Neural crest cell (in vitro differentiated cells): ENCODE measurements at places on chromosomes 2 and 18.

DNA sequence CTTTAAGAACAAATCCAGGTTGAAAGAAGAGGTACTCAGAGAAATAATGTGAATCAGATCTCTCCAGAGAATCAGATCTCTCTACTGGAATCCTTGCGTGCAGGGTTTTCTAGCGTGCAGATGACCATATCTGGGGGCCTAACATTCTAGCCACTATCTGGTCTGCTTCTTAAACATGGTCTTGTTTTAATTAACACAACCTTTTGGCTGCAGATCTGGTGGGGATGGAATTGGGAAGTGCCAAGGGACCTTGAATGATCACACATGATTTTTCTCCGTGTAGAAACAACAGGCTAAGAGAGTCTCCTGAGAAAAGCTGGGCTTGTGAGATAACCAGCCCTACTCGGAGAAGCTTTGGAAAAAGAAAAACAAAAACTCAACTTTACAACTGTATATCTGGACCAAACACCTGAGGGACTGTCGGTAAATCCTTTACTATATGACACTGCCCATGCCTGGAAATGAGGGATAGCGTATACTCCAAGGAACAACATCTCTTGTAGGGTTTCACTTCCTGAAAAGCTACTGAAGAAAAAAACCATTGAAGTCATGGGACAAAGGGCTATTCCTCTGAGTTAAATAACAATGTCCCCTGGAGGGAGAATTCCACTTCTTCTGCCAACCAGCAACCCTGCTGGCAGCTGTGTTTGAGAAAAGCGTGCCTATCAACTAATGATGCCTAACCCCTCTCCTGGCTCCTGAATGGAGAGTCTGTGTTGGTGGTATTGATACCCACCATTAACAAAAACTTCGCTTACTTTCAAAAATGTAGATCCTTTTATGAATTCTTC lies 171.0 kb upstream of the REV1 start:
- DNase-seq: no peak

DNA sequence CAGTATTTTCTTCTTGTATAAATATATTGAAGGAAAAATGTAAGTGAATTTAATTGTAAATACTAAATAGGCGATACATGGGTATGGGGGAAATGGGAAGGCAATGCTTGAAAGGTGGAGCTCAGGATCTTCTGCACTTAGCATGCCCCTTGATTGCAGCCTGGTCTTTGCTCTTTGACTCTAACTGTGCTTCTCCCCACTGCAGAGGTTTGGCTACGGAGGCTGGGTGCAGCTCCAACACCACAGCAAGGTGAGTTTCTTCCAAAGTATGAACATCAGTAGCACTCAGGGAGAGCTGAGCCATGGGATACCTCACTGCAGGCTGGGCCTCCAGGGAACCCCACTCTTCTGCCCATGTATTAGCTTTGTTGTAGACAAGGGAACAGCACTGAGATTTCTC lies 6.6 kb downstream of the ACMSD start:
- no peak for DNase-seq

DNA sequence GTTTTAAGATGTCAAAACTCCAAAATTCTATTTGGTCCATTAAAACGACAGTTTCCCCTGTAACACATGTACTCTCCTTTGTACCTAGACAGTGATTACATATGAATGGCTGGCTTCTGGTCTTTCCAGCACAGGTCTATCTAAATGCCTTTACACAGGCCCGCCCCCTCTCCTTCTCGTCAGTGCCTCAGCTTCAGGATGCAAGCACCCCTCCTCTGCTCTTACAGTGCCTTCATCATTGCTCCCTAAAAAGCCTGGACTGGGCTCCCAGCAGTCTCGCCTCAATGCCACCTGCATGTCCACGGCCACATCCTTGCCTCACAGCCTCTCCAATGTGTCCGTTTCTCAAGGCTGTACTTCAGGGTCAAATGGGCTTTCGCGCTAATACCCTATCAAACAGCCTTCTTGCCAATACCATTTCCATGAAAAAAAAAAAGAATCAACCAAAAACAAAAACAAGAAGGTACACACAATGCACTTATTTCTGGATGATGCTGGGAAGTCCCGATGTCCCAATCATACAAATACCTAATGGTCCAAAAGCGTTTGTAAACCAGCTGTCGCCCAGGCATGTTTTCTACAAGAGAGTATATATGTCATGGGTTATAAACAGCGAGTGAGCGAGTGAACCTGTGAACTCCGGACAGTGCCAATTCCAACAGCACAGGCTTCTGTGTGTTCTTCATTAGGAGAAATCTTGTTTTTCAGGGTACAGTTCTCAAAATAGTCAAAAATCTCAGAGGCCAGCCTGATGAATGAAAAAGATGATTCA lies 77.2 kb downstream of the EIPR1 start:
- no peak for DNase-seq

- DNase-seq: no peak
These were observed 425.7 kb downstream of the LRATD1 start for GRCh38 chr2:15058015-15058720.

DNA sequence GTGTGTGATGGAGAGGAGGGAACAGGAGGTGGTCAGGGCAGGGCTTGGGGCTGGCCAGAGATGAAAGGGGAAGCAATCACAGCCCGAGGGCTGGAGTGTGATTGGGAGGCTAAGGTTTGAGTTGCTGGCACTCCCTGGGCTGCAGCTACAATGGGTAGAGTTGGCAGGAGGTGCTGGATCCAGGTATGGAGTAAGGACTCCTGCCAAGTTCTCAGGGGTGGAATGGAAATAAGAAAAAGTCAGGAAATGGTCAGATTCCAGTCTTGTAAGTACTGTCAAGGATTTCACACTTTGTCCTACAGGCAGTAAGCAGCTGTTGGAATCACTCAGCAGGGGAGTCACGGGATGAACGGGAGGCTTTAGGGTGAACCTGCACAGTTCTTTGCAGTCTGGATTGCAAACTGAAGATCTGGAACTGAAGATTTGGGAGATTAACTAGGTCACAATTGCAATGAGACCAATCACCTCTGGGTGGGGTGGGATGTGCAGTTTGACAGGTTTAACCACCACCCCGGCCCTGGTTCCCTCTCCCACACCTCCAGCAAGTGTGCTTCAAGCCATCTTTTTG lies 10.9 kb upstream of the INPP5D start:
- DNase-seq: no peak

- no peak for DNase-seq
These were observed 301.7 kb downstream of the KCNS3 start for GRCh38 chr2:18180031-18180610.

DNA sequence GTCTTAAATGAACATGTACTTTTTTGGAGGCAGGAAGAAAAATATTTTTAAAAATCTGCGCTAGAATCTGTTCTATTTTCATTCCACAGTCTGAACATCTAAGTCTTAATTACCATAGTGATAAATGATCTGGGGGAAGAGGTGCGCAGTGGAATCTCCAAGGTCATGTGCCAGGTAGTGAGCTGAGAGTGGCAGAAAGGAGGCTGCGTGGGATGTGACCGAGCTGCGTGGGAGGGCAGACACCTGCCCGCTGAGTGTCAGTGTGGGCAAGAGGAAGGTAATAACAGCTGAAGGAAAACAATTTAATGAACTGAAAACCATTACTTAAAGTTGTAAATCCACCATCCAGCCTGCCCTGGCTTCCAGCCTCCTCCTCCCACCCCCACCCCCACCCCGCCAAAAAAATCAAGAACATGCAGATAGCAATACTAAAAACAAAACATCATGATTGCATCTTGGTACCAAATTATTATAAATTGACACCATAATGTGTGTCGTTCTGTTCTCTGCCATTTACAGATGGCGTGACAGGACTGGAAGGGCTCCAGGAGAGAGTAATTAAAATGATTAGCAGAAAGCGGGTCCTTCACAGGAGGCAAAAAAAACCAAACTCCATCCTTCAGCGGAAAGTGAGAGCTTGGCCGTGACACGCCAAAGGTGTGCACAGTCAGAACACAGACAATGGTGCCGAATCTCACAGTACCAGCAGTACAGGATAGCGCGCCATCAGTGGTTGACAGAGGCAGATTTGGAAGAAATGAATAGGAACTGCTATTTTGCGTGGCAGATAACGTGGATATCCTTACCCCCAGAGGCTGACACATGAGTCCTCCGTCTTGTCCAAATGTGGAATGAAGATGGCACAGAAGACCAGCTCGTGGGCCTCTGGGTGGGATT lies 11.4 kb upstream of the DTNB start:
- DNase-seq: no peak

GRCh38 chr2:37842732-37843440 lies 82.2 kb upstream of the RMDN2 start:
- DNase-seq: no peak

DNA sequence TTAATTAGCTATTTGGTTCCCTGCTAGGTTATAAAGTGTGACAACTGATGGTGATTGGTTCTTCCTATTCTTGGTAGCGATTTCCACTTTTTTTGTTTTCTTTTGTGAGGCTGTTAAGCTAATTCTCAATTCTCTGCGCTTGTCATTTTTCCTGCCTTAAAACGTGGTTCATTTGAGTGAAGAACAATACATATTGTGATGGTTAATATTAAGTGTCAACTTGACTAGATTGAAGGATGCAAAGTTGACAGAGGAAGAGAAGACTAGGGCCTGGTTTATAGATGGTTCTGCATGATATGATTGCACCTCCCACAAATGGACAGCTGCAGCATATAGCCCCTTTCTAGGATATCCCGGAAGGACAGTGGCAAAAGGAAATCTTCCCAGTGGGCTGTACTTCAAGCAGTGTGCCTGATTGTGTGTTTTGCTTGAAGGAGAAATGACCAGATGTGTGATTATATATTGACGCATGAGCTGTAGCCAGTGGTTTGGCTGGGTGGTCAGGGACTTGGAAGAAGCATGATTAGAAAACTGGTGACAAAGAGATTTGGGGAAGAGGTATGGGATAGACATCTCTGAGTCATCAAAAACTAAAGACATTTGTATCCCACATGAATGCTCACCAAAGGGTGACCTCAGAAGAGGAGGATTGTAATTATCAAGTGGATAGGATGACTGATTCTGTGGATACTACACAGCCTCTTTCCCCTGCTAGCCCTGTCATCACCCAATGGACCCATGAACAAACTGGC lies 39.4 kb upstream of the ZNF804A start:
- no peak for DNase-seq

DNA sequence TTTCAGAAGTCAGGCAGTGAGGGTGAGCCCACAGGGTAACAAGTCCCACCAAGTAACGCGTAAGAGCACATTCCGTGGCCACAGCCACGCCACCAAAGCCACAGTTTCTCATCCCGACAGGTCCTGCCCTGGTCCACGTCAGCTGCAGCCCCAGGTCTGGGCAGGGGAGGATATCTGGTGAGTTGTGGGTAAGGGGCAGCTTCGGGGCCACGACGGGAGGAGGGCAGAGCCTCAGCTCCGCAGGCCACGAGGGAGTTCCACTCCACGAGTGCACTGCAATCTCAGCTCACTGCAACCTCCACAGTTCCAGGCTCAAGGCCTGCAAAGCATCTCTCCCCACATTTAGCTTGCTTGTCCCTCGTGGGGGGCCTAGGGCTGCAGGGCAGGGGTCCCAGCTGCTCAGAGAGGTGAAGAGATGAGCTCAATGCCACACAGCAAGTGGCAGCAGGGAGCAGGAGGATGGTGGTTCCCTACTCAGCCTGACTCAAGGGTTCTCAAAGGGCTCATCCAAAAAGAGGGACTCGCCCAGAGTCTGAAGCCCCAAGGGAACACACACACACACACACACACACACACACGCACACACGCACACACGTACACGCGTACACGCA lies 12.5 kb downstream of the SNORC start:
- DNase-seq: no peak

DNA sequence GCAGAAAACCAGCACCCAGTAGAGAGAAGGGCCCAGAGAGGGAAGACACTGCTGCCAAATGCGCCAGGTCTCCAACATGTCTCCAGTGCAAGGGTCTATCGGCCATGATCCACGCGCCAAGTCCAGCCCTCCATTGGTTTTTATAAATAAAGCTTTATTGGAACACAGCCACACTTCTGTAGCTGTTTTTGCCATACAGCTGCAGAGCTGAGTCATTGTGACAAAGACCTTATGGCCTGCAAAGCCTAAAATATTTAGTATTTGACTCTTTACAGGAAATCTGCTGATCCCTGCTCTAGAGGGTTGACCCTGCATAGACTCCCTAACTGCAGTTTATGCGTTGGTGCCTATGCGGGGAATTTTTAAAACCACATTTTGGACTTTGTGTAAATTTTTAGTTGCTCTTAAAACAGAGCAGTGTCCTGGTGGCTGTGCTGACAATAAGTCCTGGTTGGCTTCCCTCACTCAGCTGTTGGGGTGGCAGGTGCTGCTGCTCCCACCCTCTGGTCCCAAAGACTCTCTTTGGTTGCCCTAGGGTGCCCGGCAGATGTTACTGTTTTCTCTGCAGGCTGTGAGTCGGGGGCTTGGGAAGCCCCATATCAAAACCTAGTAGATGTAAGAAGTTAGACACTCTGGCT lies 154.9 kb downstream of the CTIF start:
- no peak for DNase-seq

DNA sequence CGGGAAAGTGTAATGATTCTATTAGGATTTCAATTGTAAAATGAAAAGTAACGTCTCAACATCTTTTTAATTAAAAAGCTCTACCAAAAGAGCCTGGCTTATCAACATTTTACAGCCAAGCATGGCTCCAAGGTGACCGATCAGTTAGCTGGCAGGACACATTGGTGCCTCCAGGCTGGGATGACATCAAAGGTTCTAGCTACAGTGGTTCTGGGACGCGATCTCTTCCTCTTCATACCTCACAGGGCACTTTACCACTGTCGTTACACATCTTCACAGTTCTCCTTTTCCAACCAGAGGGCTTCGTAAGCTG lies 693 bp downstream of the ORC2 start:
- no peak for DNase-seq

- no peak for DNase-seq
These were observed 56.7 kb downstream of the NFATC1 start for GRCh38 chr18:79452190-79452990.

- DNase-seq: peak; percentile 80
These were observed 41.0 kb downstream of the UNC50 start for GRCh38 chr2:98649135-98649991.

DNA sequence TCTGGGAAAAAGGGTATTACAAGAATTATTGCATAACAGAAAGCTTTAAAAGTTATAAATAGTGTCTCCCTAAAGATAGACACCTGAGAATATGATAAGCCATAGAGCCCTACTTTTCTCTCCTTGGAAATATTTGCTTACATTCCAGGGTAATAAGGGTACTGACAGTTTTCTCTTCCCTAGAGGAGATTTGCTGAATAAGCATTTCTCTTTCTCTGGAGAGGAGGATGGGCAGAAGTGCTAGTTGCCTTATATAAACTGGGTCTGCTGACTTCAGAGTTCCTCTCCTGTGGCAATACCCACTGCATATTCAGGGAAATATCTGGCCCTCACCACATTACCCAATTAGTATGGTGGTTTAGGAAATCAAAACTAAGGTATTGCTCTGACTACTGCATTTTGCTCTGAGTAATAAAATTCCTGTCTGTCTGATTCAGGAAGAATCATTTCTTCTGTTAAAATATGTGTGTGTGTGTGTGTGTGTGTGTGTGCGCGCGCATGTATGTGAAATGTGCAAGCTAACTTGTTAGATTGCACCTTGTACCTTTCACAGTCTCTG lies 1391.3 kb downstream of the DSC3 start:
- DNase-seq: no peak

DNA sequence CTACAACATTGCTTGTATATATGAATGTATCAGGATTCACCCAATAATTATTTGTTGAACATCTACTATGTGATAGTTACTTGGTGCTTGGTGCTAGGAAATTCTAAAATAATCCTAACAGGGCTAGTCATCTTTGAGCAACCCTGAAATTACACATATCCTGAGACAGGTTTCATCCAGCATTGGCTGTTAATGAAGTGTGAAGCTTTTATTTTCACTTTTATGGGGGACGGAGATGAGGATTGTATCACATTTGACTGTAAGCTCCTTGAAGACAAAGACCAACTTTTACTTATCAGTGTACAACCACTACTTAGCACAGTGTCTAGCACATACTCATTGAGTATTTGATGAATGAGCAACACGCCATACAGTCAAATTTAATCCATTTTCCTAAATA lies 6.8 kb upstream of the GALM start:
- DNase-seq: no peak
